Fibroblast of mammary gland (primary cell): ENCODE measurements at places on chromosomes 4 and X.

DNA sequence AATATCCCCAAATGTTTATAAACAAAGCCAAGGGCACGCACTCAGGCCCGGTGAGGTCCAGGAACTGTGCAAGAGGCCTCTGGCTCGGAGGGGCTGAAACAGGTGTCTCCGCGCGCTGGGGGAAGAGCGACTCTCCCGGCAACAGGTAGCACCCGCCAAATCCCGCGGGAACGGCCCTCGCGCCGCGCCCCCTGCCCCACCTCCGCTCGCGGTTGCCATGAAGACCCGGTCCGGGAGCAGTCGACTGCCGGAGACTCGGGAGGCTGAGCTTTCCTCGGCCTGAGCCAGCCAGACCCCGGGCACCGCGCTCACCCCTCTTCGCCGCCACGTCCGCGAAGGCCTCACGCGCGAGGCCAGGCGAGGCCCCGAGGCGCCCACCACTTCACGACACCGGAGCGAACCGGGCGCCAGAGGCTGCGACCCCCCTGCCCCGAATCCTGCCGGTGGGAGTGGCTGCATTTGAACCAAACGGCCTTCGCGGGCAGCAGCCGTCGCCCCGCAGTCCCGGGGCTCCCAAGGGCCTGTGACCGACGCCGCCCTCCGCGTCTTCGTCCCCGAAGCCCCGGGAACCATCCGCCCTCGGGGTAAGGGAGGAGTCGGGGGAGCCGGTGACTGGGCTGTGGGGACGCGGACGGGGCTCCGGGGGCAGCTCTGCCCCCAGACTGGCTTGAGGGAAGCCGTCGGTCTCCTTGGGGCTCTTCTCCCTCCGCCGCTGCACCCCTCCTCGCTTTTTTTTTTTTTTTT is at the start of gene NSUN7:
Gene NSUN7 (plus strand): TSS at position 239 of the 744 bp plus-strand sequence. CDS start 739 bp downstream, outside the sequence.
- no peak for DNase-seq

DNA sequence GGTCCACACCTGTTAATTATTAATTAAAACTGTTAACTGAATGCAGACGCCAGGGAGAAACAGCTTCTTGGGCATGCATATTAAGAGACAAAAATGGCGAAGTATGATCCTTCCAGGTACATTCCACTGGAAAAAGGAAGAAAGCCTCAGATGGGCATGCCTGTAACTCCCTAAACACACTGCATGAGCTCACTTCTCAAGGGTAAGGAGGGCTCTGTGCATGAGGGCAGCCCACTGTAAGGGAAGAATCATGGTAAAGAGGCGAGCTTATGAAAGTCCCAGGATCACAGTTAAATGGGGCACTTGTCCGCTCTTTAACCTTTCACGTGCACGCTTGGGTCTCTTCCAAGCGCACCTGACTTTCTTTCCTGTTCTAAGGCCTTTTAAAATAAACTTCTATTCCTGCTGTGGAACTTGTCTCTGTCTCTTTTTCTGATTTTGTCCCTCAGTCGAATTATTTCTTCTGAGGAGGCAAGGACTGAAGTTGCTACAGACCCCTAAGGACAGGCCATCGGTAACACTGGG is 321.7 kb downstream of the PPP1R2C start:
- DNase-seq = no peak

GRCh38 chr4:2878346-2878745 is 34.7 kb downstream of the ADD1 start:
- DNase-seq = no peak

GRCh38 chr4:184255871-184256642 is 38.4 kb upstream of the ENPP6 start:
- no peak for DNase-seq

- no peak for DNase-seq
Observed at GRCh38 chr4:82594456-82594855, 32.7 kb upstream of the TMEM150C start.

- peak; percentile 73 for DNase-seq
Observed at GRCh38 chrX:97616883-97617530, 733.3 kb downstream of the RPA4 start.

DNA sequence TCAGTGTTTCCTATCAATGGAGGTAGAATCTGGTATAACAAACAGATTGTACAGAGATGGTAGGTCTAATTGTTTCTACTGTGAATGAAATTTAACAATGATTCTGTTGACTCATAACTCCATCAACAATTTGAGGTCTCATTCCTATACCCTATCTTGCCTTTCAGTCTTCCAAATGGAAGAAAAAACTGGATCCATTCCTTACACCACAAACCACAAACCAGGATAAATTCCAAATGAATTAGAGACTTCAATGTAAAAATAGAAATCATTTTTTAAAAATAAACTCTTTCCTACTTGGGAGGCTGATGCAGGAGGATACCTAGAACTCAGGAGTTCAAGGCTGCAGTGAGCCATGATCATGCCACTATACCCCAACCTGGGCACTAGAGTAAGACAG is 114.4 kb upstream of the WDR44 start:
- peak; percentile 64 for DNase-seq

DNA sequence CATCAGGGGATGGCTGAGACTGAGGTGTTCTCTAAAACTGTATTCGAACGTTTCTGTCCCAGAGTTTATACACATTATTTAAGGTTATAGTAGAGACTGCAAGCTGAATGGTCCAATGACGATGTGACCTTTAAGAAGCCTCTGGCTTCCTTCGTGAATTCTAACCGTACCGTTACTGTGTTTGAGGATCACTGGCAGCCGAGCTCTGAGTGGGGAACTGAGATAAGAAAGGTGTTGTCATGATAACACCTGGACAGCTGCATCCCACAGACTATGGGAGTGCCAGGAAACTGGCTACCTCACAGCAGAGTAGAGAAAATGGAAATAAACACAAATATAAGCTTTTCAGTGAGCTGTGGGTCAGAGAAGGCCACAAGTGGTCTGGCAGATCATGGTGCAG is 59.0 kb downstream of the HMGB2 start:
- DNase-seq = no peak

DNA sequence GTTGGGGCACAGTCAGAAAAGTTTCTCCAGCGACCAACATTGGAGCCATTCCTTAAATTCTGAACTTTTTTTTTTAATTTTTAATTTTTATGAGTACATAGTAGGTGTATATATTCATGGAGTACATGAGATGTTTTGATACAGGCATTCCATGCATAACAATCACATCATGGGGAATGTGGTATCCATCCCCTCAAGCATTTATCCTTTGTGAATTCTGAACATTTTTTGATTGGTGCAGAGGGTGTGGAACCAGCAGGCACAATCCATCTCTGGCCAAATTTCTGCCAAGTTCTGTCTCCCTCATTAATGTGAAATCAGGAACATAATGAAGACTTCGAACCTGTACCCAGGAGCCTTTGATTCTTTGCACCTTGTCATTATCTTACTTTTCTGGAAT is 267.0 kb downstream of the FRMPD4 start:
- DNase-seq = no peak

- DNase-seq = no peak
Observed at GRCh38 chr4:122798917-122799316, 27.7 kb upstream of the FGF2 start.

DNA sequence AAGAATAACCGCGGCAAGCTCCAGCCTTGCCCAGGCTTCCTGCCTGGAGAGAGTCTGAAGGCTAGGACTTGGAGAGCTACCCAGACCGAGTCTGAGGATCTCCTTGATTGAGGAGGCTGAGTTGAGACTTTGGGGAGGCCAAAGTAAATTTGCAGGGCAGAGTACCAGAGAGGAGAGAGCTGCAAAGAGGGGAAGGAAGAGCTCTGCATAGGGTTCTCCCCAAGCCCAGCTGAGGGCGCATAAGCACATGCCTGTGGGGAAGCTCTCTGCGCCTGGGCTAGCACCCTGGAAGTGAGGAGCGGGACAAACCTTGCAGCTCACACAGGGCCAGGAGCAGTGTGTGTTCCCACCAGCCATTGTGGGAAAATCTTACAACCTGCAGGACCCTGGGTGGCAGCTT is 56.1 kb downstream of the FAM193A start:
- no peak for DNase-seq

- no peak for DNase-seq
Observed at GRCh38 chr4:128846063-128846462, 36.6 kb downstream of the JADE1 start.

DNA sequence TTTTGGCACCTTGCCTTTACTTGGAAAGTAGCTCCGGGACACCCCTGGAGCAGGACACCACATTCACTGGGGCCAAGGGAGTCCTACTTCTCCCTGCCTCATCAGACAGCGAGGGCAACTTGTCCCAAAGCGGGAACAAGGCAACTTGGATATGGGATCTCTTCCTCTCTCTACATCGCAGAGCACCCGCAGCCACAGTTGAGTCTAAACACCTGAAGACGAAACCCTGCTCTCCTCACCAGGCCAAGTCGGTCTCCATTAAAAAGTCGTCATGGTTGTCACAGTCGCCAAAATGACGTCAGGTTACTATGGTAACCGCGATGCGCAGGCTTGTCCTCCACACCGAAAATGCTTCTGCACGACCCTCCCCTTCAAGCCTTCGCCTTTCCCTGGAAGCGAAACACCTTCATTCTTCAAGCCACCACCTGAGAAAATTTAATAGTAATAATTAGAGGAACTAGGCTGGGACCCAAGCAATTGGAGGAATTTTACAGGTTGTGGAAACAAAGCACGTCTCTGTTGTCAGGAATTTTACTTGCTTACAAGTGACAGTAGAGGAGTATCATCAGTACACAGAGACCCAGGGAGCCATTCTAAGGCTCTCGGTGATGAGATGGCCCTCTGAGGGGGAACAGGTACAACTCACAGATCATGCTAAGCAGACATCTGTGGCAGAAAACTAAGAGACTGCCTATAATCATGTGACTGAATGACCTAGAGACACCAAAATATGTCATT is 30.5 kb upstream of the TCEAL4 start:
- DNase-seq = peak; percentile 51

- no peak for DNase-seq
Observed at GRCh38 chr4:173052439-173052838, 116.2 kb upstream of the GALNT7 start.

GRCh38 chr4:21738821-21739220 is 209.8 kb downstream of the KCNIP4 start:
- DNase-seq = no peak

DNA sequence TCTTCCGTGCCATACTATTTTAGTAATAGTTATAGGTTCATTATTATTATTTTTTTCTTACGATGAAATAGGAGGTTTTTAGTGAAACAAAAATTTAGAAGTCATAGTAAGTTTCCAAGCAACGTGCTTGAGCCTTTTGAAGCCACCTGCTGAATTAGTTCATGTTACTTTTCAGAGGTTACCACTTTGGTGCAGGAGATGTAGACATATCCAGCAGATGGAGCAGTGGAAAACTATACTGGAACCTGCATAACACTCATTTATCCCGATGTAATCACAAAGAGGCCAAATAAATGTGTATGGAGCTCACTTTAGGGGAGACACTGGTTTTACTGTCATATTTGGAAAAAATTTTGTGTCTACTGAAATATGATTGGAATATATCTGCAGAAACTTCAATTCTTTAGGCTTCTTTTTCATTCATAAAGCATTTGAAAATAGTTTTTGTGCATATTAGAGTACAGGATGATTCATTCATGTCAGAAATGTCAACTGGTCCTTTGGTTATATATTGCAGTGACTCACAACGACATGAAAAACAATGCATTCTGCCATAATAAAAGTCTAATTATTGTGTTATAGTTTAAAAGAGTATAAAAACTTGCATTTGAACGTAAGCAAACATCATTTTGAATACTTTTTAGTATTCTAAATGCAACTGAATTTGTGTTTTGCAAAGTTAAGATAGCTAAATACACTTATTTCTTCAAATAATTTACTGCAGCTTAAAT is 2182.9 kb upstream of the TENM3 start:
- DNase-seq = peak; percentile 2

- DNase-seq = peak; percentile 46
Observed at GRCh38 chrX:13699183-13699826, 10.4 kb downstream of the RAB9A start.

DNA sequence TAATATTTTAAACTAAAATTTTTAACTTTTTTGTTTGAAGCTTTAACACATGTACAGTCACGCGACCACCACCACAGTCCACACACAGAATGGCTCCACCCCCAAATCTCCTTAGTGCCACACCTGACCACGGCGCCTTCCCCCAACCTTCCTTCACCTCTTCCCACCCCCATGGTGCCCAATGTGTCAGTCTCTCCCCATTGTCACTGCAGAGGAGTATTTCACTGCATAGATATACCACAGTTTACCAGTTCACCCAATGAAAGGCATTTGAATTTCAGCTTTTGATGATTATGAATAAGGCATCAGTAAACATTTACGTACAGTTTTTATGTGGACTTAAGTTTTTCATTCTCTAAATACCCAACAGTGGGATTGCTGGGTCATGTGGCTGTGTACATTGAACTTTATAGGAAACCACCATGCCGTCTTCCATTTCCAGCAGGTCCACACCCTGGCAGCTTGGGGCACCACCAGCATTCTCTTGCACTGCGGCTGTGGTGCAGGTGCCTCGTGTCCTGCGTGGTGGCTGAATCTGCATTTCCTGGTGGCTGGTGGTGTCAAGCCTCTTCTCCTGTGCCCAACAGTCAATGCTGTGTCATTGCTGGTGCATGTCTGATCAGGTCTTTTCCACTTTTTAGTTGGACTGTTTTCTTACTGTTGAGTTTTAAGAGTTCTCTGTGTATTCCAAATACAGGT is 49.0 kb downstream of the CPLX1 start:
- DNase-seq = no peak
